ENCODE measurements at places on chromosomes 12 and 14.

- no peak for DNase-seq
Measured at GRCh38 chr12:60168441-60168840, 572.6 kb downstream of the SLC16A7 start.

DNA sequence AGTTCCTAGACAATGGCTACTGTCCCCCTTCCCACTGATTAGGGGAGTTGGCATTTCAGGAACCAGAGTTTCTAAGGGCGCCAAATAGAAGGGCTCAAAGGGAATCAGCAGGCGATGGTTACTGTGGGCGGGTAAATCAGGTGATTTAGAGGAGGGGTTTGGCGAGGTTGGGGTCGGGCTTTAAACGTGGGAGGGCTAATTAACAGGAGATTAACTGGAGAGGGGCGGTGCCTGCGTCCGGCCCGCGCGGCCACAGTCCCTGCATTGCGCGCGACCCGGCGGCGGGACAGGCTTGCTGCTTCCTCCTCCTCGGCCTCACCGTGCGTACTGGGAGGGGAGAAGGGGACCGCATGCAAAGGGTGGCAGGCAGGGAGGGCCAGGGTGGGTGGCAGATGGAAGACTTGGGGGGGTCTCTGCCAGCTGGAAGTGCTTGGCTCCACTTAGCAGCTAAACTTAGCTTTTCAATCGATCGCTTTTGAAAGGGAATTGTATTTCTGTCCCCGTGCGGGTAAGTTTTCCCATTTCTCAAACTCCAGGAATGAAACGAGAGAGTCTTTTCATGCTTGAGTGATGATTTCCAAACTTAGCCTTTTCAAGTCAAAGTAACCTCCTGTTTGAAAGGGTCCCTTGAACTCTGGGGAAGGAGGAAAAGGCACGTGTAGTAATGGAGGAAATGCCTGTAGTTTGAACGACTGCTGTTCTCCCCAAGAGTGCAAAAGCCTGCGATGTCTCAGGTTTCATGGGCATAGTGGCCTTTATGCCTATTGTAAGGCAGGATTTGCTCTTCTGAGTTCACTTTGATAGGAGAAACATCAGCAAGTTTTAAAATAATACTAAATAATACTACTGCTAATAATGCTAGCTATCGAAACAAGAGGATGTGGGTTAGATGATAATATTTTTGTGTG lies at the start of gene MGST1:
Gene MGST1 (plus strand): TSS at position 255 of the 908 bp plus-strand sequence. CDS start 6,608 bp downstream, outside the sequence.
- peak; percentile 28 for DNase-seq

GRCh38 chr14:102052522-102052921 lies 34.3 kb downstream of the HSP90AA1 start:
- DNase-seq = no peak

- DNase-seq = peak; percentile 46
Measured at GRCh38 chr12:94148739-94149118, 352 bp downstream of the PLXNC1 start.

DNA sequence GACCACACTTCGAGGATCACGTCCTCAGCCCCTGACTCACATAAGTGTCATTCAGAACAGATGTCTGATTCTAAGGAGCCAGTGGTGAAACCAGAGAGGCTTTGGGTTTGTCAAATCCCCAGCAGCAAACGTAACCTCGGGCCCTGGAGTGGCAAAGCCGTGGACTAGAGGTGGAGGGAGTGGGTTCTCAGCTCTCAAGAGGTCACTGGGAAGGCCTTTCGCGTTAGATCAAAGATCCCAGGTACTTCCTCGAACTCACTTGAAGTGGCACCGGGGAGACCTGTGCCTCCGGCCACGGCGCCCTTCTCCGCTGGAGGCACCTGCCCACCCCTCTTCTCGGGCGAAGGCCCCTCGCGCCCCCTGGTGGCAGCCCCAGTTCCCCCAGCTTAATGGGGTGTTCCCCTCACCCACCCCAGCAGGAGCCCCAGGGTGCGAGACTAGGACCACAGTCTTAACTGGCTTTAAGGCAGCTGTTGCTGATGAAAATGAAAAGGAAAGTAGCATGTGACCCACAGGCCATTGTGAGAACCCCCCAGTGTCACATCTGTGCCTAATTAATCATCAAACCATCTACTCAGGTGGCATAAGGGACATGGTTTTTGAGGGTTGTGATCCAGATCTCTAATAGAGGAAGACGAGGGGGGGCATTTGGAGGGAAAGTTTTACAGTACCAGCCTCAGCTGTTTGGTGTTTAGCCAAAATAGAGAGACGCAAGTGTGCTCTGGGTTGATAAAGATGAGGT lies 672 bp upstream of the ESR2 start:
- peak; percentile 84 for DNase-seq

- no peak for DNase-seq
Measured at GRCh38 chr14:69671365-69672030, 60.1 kb downstream of the SUSD6 start.

- no peak for DNase-seq
Measured at GRCh38 chr14:35819591-35820540, 6.3 kb upstream of the BRMS1L start.

GRCh38 chr14:97640031-97640430 lies 842.8 kb downstream of the VRK1 start:
- DNase-seq = no peak

DNA sequence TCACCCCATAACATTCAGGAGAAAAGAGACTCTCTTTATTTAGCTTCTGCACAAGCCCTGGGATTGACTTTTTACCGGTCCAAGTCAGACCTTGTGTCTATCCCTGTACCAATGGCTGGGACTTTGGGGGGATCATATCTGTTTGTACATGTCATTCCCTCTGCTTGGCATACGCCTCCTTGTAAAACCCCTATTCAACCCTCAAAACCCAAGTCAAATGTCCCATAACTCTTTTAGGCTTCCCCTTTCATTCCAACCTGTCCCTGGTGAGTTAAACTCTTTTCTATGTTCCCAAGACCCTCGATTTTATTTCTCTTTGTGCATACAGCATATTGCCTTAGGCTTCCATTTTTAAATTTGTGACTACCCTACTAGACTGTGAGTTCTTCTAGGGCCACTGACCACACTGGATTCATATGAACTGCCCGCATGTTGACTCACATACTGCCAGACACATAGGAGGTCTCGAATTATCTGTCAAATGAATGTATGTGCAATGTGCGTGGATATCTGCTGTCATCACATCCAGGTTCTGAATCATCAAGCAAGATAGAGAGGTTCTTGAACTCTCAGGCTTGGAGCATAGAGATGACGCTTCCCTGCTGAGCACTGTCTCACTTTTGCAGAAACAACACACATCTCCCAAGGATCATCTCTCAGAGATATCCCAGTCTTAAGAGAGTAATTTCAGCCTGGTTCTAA lies 548.6 kb upstream of the TBX3 start:
- DNase-seq = no peak

DNA sequence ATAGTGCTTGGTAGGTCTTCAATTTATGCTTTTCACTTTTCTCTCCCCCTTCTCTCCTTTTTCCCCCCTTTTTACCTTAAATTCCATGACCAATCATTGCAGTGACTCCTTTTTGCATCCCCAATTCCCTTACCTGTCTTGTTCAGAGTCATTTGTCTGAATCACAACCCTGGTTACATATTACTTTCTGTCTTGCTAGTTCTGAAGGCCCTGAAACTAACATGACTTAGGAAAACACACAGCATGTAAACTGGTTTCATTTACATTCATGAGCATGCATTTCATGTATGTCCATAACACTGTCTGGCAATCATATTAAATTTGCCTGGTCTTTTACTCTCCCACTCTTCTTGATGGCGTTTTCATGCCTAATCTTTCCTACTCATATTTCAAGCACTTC lies 20.3 kb upstream of the FOXG1 start:
- no peak for DNase-seq

GRCh38 chr14:70947739-70948138 lies 40.5 kb downstream of the PCNX1 start:
- no peak for DNase-seq

GRCh38 chr12:52769354-52769753 lies 7.8 kb downstream of the KRT76 start:
- DNase-seq = no peak

GRCh38 chr12:87038098-87038497 lies 781.9 kb upstream of the MGAT4C start:
- DNase-seq = no peak

GRCh38 chr12:53949631-53950436 lies 4.9 kb upstream of the HOXC12 start:
- no peak for DNase-seq

- DNase-seq = no peak
Measured at GRCh38 chr14:46306267-46306666, 345.3 kb downstream of the RPL10L start.

Data from urothelium cell line (cell line).